ENCODE measurements at places on chromosomes 12 and 14.

- no peak for DNase-seq
Observed at GRCh38 chr12:119758722-119759121, 90.8 kb downstream of the PRKAB1 start.

DNA sequence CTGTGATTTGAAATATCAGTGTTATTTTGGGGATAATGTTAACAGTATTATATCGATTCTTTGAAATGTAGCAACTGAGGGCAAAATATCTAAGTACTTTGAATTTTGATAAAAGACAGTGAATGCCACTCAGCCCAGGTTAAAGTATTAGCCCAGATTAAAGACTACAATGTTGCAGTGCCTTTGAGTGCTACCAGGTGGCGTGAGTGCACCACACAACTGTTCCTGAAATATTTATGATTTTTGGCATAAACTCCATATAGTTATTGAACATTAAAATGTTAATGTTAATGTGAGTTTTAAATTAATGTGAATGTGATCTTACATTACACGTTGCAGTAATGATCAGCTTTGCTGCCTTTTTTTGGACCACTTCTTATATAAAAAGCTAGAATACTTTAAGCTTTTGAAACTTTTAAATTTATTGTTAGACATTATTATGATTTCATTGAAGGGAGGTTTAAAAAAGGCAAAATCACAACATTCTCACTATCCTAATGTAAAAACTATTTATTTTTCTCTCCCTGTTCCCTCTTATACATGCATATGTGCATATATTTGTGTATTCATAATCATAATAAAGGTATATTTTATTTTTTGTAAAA, 22.5 kb downstream of the MRPS35 start:
- DNase-seq = no peak

GRCh38 chr12:123943816-123944215, 28.8 kb downstream of the CCDC92 start:
- DNase-seq = no peak

DNA sequence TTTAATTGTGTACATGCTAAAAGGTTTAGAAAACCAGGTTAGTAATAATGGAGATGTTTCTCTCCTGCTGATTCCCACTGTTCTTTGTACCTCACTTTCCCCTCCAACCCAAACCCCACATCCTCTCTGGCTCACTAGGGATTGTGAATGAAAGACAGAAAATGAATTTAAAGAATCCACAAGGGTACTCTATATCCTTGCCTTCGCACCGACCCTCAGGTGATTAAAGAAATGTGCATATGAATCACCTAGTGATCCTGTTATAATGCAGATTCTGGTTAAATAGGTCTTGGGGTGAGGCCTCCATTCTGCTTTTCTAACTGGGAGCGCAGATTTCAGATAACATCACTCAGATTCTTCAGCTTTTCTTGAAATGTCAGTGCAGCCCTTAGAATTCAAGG, 84.3 kb upstream of the OTX2 start:
- no peak for DNase-seq

DNA sequence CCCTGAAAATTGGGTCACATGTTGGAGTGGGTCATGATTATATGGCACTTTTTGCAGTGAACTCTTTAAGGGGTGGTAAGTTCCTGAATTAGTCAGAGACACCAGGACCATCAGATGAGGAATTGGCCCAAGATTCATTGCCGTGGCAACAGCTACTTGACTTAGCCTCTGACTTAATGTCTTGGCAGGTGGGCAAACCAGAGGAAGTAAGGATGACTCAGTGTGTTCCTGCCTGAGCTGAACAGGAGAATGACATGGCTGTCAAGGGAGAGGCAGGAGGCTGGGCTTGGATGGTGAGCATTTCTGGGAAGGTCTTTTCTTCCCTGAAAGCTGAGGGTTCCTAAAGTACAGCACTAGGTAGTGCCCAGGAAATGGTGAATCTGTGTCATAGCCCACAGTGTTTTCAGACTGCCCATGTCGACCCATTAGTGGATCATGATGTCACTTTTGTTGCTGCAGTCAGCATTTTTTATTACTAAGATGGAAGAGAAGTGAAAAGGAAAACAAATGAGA, 170.1 kb upstream of the PWP1 start:
- DNase-seq = no peak

GRCh38 chr12:80556566-80556965, 112.5 kb downstream of the PTPRQ start:
- no peak for DNase-seq

DNA sequence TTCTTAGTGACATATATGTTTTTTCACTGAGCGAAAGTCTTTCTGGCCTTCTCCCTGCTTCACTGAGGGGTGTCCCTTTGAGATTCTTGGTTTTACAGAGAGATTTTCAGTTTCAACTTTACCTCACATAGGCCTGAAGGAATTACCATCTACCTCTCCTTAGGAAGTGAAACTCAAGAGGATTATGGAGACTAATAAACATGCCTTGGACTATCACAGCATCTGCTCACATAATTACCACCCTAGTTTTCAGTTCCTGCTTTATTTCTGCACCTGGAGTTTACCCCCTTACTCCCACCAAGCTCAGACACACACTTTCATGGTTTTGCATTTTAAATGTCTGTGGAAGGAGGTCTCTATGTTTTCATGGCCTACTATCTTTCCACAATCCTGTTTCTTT, 118.3 kb upstream of the SCAF11 start:
- no peak for DNase-seq

DNA sequence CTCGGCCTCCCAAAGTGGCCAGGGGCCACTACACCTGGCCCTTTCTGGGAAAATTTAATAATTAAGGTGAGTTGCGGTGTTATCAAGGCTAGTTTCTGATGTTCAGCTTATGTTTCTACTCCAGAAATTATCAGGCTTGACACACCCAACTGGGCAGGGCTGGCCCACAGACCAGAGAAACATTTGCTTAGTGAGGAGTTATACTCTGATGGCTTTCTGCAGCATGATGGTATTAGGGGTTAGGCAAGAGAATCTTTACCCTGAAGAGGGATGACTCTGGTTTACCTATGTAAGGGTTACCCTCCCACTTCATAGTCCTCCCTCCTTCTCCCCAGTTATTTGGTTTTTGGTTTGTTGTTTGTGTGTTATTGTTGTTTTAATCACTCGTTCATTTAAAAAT, 24.5 kb upstream of the HECTD1 start:
- no peak for DNase-seq

GRCh38 chr14:58677517-58677916, 39.8 kb downstream of the DACT1 start:
- no peak for DNase-seq

GRCh38 chr14:75016815-75017214, 14.1 kb downstream of the EIF2B2 start:
- no peak for DNase-seq

DNA sequence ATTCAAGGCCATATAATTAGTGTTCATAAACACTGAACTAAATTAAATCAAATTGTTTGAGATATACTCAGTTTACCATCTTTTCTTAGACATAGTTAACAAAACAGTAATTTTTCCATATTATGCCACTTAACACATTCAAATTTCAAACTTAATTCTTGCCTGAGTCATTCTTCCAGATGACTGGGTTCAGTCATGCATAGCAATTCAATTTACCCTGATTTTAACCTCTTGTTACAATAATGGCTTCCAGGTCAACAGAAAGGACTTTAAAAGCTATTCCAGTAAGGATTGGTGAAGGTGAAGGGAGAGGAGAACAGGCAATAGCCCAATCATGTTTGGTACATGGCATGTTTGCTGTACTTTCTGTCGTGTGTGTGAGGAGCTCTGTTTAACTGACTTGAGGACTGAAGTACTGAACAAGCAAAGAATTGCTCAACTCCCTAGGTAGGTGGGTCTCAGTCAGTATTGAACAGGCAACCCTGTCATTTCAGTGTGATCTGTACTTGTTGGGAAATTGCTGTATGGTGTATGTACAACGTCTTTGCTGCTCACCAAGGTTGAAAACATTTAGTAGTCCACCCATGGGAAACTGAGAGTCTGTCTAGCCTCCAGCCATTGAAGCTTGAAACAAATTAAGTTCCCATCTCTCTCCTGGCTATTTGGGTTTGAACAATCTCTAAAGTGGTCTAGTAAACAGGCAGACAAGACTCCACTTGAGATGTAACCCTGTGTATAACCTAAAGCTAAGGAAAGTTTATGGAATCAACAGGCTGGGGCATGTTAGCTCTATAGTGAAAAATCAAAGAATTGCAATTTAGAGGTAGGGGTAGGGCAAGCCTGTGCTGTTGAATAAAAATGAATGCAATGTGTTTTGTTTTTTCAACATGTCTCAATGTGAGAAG, 327.2 kb downstream of the BTG1 start:
- DNase-seq = no peak

DNA sequence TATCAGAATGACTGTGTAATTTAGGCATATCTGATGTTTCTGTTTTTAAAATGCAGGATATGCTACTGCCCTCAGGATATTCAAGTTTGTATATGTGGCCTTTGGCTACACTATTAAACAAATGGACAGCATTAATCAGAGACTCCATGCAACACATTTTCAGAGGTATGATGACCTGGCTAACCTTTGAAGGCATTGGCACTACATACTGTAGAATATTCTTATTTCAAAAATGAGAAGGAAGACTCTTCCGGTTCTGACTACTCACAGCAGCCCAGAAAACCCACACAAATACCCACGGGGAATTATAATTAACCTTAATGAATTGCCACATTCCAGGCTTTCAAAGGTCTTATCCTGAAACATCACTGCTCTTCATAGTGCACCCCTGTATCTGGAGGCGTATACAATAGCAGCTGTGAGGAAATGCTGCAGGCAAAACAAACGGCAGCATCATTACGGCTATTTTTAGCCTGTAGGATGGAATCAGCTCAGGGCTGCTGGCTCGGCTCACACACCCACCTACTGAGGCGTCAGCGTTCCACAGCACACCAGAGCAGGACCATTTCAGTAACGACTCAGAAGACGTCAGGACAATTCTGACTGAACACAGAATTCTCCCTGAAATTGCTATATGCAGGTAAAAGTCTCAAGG, 648.5 kb downstream of the RPS29 start:
- no peak for DNase-seq

- no peak for DNase-seq
Observed at GRCh38 chr14:81797315-81797714, 263.7 kb upstream of the SEL1L start.

GRCh38 chr12:76571256-76571655, 11.7 kb upstream of the OSBPL8 start:
- DNase-seq = no peak

DNA sequence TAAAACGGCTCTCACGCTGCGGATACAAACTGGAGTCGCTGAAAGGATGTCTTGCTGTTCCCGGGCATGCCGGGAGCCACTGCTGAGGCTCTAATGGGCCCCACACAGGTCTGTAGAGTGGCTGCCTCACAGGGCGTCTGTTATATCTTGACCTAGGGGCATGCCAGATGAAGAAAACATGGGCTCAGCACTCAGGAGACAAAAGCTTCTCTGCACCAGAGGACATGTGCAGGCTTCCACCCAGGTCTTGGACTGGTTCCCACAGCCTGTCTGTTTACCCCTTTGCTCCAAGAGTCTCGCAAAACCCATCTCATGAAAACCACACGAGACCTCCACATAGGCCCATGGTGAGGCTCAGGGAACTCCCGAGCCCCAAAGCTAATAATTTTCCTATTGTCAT, 134.2 kb downstream of the RPS29 start:
- no peak for DNase-seq

DNA sequence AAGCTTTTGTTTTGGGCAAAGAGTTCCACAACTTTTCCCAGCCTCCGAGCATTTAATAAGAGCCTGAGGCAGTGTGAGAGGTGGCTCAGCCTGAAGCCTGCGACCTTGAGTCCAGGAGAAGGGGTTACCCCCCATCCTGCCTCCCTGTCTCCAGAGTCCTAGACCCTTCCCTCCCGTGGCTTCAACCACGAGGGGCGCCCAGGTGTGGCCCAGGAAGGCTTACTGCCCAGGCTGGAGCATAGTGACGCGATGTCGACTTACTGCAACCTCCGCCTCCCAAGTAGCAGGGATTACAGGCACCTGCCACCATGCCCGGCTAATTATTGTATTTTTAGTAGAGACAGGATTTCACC, 641 bp downstream of the LRRC43 start:
- no peak for DNase-seq

- DNase-seq = no peak
Observed at GRCh38 chr12:32788405-32788804, 32.7 kb upstream of the YARS2 start.

DNA sequence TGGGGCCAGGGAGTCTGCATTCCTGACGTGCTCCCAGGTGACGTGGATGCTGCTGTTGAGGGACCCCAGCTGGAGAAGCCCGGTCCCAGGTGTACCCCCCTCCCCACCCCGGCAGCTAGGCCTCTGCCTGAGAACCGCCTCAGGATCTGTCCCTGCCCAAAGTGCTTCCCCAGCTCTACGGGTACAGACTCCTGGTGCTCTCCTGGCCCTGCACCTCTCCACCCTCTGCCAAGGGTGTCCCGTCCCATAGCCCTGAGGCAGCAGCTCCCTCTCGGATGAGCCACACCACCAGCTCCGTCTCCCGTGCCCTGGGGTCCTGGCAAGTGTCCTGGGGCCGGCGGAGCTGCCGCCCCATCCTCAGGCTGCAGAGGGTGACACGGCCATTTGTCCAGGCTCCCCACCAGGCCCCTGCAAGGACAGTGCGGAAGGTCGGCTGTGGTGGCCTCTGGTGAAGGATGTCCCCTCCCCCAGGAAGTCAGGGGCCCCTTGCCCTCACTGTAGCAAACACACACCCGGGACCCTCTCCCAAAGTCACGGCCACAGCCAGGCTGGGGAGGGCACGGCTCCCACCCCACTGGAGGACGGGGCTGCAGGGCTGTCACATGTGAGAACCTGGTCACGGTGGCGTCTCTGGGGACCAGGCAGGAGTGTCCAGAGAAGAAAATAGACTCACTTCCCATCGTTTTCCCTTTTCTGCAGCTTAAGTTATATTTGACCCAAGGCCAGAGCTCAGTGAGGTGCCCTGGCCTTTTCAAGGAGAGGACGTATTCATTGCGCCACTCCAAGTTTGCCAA, 74.4 kb upstream of the FBRSL1 start:
- no peak for DNase-seq

DNA sequence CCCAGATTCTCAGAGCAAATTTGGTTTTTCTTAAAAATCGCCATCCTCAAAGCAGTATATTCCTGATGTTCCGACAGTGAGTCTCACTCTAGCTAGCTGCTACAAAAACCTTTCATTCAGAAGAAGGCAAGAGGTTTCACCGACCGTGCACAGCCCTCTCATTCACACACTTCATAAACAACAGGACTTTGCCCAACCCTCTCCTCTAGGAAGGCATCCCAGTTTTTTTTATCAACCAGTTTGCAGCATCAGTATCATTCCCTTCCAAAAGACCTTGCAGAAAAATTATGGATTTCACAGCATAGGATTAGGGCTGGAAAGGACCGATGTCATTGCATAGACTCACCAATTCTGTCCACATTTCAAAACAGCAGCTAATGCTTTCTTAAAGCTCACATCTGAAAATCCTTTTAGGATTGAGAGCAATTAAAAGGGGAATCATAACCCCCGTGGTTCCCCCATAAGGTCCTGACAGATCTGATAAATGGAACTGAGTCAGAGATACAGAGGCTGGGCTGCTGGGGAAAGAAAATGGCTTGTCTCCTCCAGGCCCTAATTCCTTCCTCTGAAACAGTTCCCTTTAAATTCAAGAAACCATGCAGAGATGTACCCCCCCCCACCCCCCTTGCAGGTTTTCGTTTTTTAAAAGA, 597 bp downstream of the SVOP start:
- no peak for DNase-seq

GRCh38 chr12:106841510-106842302, 67.2 kb downstream of the RIC8B start:
- DNase-seq = no peak

GRCh38 chr12:40693207-40693821, 1.1 kb downstream of the CNTN1 start:
- peak; percentile 64 for DNase-seq

All from NCI-H187 treated with DMSO at 0.1 percent for 48 hours (cell line).